Stimulated activated CD4-positive, alpha-beta T cell treated with anti-CD3 and anti-CD28 coated beads, TNF-alpha, amount 100 ng/mL, for 48 hours (primary cell): ENCODE measurements at places on chromosomes 6 and 20.

DNA sequence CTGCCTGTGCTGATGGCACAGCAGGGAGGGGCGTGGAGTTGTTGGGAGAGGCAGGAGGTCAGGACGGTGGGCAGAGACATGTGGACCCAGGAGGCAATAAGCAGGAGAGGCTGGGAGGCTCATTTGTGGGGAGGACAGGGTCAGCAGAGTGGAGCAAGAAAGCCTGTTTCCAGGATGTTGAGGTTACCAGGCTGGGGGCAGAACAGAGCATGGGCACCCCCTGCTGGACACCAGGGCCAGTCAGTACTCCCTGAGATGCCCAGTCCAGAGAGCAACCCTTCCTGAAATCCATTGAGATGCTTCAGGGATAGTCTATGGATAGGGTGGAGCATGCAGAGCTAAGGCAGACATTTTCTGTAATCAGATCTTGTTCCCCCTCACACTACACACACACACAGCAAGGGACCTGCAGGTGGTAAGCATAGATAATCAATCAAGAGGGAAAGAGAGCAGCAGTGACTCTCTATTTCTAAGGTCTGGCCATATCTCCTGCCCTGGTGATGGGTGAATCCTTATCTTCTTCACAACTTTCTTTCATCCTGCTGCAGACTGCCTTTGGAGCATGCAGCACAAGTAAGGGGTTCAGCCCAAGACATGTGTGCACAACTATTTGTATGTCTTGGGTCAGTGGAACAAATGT, 41.7 kb downstream of the MOCS1 start:
- no peak for DNase-seq

DNA sequence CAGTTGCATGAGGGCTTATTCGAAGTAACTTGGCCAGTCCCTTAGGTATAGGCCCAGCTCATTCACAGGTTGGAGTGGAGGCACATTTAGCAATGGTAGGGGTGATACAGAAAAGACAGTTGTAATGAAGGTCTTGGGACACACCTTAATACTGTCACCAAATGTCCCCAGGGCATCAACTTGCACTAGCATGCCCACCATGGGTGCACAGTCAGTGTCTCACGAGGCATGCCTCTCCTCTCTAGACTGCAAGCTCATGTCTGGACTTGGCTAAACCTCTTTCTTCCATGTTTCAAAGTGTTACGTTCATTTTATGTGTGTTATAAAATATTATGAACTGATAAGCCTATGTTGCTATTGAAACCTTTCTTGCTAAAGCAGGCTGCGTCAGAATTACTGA, 124.0 kb upstream of the ECI2 start:
- DNase-seq, result no peak

- DNase-seq, result no peak
Observed at GRCh38 chr6:27280540-27281000, 31.5 kb downstream of the POM121L2 start.

DNA sequence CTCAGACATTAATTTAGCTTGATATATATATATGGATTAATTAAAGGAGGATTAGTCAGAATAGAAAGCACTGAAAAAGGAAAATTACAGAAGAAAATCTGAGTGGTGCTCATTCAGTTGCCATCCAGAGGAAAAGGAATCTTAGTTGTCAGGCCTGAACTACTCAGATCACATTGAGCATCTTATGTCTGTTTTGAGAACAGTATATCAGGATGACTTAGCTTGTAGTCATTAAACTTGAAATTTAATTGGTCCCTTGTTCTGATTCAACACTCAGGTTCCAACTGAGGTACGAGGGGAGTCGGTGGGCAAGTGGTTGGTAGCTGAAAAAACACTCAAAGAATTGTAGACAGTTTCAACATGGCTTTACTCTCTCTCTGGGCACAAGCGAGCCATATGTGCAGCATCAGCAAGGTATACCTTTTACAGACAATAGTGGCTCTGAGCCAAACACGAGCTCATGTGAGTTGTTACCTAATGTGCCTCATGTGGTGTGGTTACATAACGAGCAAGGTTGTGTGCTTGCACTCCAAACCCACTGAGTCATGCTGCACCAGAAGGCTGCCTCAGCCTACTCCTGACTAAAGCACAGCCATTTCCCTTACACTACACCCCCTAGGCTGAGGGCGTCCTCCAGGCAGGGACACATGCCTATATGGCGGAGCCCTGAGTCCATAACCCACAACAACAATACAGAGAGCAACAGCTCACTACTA, 73.0 kb upstream of the HMGN3 start:
- no peak for DNase-seq

GRCh38 chr20:54468082-54468481, 7.3 kb upstream of the DOK5 start:
- no peak for DNase-seq

DNA sequence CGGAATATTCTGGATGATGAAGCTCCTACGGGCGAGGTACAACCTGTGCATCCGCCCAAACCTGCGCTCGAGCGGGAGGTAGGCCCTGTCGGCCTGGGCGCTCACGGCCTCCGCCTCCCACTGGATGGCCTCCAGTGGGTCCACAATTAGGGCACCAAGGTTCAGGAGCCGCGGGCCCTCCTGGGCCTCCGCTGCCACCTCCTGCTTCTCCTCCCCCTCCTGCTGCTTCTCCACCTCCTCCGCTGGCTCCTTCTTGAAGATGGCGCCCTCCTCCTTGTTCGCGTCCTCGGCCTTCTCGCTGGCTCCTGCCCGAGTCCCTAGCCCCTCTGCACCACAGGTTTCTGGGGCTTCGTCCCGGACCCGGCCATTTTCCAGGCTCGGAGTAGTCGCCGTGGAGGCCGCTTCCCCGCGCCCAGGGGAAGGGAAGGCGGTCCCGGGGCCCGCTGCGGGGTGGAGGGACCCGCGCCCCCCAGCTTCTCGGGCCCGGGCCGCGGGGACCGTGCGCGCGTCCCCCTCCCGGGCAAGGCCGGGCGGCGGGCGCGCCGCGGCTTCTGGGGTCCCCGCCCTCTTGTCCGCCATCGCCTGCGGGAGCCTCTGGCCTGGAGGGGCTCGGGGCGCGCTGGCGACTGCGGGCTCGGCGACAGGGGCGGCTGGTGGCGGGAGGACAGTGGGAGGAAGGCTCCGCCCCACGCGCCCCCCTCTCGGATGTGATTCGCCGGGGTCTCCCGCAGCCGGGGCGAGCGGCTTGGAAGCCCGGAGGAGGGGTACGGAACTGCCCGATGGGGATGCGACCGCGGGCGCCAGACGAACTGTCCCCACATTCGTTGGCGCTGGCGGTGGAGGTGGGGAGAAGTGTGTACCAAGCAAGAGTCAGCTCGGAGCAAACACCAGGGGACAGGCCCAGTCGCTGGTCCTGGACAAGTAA, 17.6 kb downstream of the PLAGL2 start:
- DNase-seq, result no peak

DNA sequence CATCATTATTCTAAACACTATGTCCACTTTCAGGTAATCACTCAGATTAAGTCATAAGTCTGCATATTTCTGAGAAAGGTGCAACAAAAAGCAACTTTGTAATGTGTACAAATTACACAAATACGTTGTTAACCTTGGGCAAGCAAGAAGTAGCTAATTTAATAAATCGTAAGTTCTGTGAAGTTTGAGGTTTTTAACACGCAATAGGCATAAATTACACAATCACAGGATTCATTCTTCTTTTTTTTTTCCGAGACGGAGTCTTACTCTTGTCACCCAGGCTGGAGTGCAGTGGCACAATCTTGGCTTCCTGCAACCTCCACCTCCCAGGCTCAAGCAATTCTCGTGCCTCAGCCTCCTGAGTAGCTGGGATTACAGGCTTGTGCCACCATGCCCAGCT, 57.2 kb upstream of the F13A1 start:
- no peak for DNase-seq

- DNase-seq, result no peak
Observed at GRCh38 chr6:160750276-160750689, 48.2 kb downstream of the PLG start.

- DNase-seq, result no peak
Observed at GRCh38 chr20:573414-574296, 30.1 kb upstream of the CSNK2A1 start.
